ENCODE measurements at places on chromosomes 1 and 21.

DNA sequence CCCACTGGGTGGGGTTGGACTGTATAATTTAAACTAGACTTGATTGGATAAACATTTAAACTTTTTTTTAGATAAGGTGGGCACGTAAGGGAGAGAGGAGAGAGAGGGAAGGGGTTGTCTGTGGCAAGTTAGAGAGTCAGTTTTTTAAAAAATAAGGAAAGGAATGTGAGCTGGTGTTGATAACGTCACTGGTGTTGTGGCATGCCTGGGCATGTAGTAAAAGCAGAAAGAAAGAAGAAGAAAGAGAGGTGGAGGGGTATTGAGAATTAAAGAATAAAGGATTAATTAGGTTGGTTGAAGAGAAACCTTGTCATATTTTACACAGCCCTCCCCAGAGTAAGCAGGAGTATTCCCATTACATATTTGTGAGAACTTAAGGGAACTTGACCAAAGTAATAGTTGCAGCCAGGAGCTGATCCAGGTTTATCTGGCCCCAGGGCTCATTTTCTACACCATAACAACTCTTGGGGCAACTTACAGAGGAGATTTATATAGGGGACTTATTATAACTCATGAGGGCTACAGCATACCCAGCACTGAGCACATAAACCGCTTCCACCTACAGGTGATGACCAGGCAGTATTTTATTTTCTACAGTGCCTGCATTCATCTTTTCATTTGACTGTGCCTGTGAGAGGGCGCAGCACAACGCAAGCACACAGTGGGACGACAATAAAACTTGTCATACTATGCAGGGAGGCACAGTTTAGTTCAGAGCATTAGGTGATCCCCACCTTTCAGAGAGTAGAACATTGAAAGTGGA, 70.2 kb downstream of the CCDC30 start:
- DNase-seq = no peak

GRCh38 chr1:205595861-205596260, 36.0 kb downstream of the ELK4 start:
- no peak for DNase-seq

GRCh38 chr1:32759521-32759981, 57.0 kb upstream of the SYNC start:
- DNase-seq = no peak

GRCh38 chr1:172417557-172417956, 2.9 kb upstream of the C1orf105 start:
- no peak for DNase-seq

GRCh38 chr1:102853136-102853535, 255.2 kb downstream of the COL11A1 start:
- no peak for DNase-seq

- no peak for DNase-seq
Measured at GRCh38 chr1:17992800-17993199, 114.8 kb upstream of the IGSF21 start.

DNA sequence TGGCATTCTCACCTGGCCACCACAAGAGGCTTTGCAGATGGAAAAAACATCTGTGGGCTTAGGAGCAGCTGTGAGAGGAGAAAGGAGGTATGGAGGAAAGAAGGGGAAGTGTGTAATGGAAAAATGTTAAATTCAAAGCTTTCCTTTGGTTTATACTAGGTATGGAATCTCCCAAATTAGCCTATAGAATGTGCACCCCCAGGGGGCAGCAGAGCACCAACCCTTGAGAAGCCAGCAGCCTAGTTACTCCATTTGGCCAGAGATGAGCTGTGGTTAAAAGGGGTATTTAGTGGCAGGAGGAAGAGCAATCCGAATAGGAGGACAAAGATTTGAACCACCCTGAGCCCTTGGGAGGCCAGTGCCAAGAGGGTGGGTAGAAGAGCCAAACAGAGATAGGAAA, 97.5 kb upstream of the CTTNBP2NL start:
- DNase-seq = no peak

DNA sequence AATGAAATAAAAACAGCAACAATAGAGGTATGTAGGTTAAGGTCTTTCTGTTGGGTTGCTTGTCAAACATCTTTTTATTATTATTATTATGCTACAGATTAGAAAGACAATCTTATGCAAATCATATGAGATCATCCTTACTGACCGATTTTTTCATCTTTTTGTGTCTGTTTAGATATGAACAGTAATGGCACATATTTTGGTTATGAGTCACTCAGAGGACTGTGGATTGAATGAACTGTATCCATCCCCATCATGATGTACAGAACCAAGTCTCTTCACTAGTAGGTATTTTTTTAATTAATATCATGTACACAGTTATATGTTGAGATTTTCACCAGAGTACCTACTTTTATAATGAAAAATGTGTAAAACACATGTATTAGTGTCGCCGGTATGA, 159.1 kb downstream of the CHRM3 start:
- no peak for DNase-seq

DNA sequence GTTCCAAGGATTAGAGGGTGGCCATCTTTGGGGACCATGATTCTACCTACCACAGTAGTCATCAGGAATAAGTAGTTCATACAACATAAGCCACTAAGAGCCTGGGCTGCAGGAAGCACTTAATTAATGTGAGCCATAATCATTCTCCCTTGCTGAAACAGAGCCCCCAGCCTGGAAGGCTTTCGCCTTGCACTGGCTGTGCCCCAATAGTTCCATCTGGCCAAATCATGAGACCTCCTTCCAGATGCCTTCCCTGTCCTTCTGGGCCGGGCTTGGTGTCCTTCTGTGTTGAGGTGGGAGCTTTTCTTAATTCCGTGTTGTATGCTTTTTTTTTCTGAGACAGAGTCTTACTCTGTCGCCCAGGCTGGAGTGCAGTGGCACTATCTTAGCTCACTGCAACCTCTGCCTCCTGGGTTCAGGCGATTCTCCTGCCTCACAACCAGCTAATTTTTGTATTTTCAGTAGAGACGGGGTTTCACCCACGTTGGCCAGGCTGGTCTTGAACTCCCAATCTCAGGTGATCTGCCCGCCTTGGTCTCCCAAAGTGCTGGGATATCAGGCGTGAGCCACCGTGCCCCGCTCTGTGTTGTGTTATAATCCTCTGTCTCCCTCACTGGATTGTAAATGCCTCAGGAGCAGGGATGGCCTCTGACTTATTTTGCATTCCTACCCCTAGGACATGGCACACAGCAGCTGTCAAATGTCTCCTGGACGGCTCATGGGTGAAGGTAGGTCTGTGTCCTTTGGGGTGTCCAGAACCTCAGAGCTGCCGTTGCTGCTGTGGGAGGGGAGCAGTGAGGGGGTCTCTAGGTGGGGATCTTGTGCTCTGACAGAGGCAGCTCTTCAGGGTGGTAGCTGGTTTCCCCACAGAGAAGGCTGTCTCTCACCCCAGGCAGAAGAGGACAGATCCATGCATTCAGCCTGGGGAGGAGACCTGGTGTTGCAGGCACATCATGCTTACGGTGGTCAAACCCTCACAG, 10.1 kb downstream of the GNG4 start:
- no peak for DNase-seq

DNA sequence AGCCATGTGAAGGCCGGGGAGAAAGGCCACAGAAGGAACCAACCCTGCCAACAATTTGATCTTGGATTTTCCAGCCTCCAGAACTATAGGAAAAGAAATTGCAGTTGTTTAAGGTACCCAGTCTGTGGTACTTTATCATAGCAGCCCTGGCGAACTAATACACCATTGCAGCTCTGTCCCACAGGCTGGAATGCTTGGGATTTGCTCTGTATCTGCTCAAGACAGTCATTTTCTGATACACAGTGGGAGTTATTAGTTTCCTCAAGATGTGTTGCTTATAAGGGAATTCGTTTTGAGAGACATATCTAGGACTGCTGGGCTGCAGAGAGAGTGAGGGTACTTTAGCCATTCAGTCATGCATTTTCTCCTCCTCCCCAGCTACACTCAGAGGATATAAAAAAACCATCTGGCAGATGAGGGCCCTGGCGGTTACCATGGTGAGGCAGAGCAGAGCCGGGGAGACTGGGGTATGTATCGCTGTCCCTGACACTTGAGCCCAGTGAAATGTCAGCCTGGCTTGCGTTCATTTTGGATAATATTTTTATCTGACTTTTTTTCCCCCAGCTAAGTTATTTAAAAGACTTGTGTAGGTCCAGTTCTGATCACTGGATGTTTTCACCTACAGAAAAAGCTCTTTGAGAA, 104.6 kb downstream of the DIRAS3 start:
- DNase-seq = peak; percentile 86

DNA sequence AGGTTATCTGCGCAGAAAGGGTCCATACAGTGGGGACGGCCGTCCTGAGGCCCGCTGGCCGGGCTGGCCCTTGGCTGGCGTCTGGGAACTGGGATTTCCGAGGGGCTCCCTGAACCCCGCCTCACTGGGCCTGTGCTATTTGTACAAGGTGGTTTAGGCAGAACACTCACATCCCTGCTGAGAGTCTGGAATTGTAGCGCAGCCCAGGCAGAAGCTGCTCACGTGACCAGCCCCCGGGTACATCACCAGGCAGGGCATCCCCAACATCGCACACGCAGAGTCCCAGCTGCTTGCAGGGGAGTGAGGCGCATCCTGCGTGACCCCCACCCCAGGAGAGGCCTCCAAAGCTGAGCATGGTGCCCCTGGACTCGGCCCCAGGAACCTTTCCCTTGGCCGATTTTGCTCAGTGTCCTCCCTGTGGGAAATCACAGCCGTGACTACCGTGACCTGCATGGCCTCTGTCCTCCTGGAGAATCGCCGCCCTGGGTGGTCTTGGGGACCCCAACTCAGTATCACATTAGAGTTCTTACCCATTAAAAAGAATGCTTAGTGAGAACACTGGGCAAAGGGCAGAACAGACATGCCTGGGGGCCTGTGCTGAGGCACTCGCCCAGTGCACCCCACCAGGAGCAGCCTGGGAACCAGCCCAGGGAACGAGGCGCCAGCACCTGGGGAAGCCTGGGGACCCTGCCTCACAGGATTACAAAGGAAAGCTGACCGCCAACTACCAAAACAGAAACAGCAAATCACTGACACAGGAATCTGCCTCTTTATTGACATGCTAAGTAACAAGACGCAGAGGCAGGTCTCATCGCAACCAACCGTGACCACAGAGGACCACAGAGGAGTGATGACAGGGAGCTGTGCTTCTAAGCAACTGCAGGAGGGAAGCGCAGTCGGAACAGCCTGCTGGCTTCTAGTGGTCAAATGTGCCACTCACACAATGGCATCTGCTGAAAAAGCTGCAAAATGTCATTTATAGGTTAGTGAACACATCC, 33.5 kb downstream of the UBE2G2 start:
- no peak for DNase-seq

DNA sequence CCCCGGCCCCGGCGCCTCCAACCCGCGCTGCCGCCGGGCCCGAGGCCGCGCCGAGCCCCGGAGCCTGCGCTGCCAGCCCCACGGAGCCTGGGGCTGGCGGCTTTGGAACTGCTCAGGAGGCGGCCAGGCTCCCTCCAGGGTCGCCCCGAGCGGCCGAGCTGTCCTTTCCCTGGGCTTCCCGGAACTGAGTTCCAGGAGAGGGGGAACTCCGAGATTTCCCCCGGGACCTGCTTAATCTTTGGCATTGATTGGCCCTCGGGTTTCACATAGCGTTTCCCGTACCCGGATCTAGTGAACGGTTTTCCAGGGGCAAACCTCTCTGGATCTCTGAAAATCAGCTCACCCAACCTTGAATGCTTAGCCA, 504 bp downstream of the H6PD start:
- DNase-seq = peak; percentile 50

DNA sequence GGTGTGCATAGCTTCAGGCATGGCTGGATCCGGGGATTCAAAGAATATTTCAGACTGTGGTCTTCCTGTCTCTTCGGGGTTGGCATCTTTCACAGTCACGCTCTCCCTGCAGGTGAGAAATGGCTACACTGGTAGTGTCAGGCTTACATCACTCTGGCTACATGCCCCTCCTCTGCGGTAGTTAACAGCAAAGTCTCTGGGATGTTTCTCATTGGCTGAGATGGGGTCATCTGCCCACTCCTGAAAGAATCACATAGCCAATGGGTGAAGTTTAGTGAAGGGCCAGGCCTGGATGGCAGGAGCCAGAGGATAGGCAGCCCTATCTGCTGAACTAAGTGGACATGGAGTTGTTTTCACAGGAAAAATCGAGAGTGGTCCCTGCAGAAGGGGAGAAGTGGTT, 356.5 kb downstream of the MATN1 start:
- no peak for DNase-seq

GRCh38 chr1:189804352-189804751, 673.3 kb downstream of the BRINP3 start:
- DNase-seq = no peak

GRCh38 chr1:12166834-12167492, at the start of gene TNFRSF1B:
TNFRSF1B (plus strand) TSS chr1:12166991; CDS start chr1:12167092, 101 bp downstream.
- DNase-seq = no peak

GRCh38 chr1:227396539-227397353, 78.5 kb upstream of the CDC42BPA start:
- no peak for DNase-seq

DNA sequence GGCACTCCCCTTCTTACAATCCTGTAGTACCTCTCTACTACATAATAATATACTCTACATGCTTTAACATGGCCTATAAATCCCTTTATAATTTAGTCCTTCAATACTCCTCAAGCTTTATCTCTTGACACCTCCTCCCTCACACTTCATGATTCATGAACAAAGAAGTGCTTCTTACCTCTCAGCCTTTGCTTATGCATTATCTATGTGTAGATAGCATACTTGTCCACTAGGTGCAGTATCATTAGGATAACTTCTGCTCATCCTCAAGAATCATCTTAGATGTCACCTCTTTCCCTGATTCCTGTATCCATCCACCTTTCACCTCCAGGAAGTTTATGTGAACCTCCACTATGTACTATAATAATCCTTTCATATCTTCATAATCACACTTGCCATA, 74.4 kb downstream of the COL24A1 start:
- no peak for DNase-seq

GRCh38 chr1:20090641-20091040, 20.6 kb downstream of the PLA2G5 start:
- no peak for DNase-seq

DNA sequence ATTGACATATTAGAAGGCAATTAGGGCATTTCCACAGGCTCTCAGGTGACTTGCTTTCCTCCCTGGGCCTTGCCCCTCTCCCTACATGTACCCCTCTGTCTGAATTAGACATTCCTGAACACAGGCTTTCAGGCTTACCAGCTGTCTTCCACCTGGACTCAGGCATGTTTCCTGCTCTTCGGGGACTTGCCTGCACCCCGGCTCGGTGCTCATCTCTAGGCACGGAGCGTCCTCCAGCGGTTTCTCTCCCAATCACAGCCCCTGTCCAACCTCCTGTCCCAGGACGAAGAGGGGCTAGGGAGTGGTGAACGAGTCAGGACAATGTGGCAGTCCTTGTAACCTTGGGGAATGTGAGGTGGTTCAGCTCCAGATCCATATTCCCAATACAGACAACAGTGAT, 4.2 kb downstream of the PROK1 start:
- no peak for DNase-seq

GRCh38 chr1:182170891-182171461, 109.5 kb upstream of the ZNF648 start:
- DNase-seq = no peak

- no peak for DNase-seq
Measured at GRCh38 chr1:218945050-218945449, 228.6 kb upstream of the LYPLAL1 start.
